ENCODE measurements at places on chromosomes 7 and 10.

DNA sequence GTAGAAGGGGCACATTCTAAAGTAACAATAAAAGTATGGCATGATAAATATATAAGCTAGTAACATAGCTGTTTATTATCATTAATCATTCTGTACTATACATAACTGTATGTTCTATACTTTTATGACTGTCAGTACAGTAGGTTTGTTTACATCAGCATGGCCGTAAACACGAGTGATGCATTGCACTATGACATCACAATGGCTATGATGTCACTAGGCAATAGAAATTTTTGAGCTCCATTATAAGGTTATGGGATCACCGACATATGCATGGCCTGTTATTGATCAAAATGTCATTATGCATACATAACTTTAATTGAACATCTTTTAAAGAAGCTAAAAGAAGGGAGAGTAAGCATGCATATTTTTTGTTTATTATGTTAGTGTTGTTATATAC lies 200.1 kb upstream of the SHH start:
- no peak for DNase-seq

DNA sequence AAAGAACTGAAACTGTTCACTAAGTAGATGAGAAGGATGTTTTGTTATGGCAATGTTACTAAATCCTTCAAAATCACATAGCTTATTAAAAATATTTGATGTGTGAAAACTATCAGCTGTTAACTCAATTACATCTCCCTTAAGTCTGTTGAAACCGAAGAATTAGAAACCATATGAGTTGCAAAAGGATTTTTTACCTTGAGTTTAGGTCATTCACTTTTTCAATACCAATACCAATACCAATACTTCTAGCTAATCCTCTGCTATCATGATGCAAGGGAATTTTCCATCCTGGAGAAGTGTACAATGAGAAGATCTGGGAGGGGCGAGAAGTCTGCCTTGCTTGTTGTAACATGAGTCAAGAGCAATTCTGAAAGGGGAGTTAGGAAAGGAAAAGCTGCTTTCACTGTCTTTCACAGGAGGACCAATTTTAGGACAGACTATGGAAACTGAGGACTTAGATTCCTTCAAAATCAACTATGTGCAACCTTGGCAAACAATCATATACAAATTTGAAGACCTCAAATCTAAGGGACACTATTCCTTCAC lies 199.7 kb downstream of the IMMP2L start:
- DNase-seq: no peak

- no peak for DNase-seq
Measured at GRCh38 chr7:158450476-158451124, 137.0 kb downstream of the PTPRN2 start.

DNA sequence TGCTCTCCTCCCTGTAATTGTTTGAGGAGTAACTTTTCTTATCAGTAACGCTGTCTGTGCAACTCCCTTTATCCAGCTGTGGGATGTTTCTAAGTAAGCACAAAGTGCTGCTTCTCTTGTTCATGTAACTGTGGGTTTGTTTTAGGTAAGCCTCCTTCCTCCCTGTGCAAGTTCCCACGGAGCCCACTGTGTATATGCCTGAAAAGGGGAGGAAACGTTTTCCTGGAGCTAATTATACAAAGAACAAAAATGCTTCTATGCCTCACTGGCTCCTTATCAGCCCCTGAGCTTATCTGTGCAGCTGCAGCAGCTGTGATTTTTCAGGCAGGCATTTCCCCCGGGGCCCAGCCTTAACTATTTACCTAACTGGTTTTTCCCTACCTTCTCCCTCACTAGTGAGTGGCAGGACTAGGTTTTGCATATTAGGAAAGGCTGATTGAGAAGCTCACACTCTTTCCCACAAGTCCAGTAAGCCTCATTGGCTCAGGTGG lies 593.4 kb upstream of the GHITM start:
- DNase-seq: no peak

- DNase-seq: no peak
Measured at GRCh38 chr10:32489901-32490300, 44.0 kb downstream of the CCDC7 start.

- DNase-seq: no peak
Measured at GRCh38 chr7:17774248-17774647, 166.0 kb downstream of the SNX13 start.

GRCh38 chr7:8149222-8149621 lies 112.7 kb downstream of the ICA1 start:
- no peak for DNase-seq

DNA sequence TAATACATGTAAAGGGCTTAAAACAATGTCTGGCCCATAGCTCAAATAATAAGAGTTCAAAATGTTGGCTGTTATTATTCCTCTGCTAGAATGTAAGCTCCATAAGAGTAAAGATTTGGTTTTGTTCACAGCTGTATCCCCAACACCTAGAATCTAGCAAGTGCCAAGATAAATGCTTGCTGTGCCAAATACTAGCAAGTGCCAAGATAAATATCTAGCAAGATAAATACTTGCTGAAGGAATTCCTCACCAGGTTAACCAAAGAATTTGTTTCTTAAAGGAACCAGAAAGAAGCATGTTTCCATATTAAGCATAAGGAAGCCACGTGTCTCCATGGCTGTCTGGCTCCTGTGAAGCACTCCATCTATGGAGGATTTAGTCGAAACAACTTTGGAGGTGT lies 235.2 kb upstream of the SP4 start:
- DNase-seq: no peak

Data from NCI-H2081 treated with DMSO at 0.1 percent for 48 hours (cell line).